ENCODE measurements at places on chromosomes 1 and 21.

DNA sequence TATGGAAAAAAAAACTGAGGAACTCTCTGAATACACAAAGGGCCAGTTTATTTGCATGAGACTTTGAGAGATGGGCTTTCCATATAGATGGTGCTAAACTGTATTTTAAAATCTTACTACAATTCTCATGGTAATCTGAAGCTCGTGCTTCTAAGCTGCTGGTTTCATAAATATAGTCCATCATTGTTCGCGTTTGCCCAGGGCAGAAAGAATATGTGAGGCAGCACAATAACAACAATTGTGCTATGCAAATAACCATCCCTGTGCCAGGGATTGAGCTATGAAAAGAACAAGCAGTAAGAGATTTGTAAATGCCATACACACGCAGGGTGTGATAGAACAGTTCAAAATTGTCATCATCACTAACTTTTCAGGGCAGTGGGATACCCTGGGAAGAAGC, 4.9 kb upstream of the EPS15 start:
- no peak for DNase-seq

DNA sequence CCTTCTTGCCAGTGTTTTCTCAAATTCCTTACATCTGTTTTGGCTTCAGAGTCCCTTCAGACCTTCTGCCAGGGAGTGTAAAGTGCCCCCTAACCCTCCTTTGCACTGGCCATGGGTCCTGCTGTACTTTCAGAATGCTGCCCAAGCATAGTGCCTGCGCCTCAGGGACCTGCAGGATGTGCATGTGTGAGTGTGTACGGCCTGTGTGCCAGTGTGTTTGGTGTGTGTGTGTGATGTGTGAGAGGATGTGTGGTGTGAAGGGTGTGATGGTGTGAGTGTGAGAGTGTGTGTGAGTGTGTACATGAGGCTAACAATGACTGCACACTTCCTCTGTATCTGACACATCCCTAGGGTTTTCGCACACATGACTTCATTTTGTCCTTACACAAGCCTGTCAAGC, 265.8 kb upstream of the RAB4A start:
- DNase-seq, result no peak

DNA sequence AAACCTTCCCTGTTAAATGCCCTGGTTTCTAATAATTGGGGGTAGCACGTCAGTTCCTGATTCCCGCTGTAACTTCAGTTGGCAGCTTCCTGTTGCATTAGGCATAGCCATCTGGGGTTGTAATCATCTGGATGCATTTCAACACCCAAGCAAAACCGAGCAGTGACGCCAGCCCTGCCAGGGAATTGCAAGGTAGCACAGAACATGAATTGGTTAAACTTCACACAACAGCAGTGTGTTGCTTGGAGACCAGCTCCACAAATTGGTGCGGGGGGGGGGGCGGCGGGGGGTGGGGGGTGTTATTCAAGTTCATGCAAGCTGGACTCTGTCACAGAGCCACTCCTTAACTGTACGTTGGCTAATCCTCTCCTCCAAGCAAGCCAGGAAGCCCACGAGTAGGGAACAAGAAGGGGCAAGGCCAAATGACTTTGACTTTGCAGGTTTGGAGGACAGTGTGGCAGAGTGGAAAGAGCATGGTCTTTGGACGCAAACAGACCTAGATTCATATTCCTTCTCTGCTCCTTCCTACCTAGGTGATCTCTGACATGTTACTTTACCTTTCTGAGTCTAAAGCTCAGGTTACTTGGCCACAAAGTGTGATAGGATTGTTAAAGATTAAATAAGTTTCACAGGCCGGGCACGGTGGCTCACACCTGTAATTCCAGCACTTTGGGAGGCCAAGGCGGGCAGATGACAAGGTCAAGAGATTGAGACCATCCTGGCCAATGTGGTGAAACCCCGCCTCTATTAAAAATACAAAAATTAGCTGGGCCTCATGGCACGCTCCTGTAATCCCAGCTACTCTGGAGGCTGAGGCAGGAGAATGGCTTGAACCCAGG, 4.7 kb downstream of the LAX1 start:
- peak; percentile 56 for DNase-seq

- DNase-seq, result no peak
Measured at GRCh38 chr21:34796518-34797200, 127.9 kb downstream of the CLIC6 start.

DNA sequence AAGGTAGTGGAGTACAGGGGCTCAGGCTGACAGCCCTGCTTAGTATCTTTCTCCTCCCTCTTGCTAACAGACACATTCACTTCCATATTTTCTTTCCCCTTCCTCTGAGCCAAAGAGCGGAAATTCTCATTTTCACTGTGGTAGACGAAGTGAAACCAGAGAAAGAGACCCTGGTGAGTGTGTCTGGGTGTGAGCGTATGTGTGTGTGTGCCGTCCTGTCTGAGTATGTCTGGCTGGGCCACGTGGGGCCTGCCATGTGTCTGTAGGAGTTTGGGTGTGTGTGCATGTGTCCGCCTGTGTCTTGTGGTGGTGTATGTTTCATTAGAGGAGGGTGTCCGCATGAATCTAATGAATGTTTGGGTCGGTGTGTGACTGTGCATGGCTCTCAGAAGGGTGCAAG, 1.7 kb downstream of the COL8A2 start:
- DNase-seq, result no peak

GRCh38 chr1:229900220-229900619, 166.8 kb upstream of the GALNT2 start:
- no peak for DNase-seq

DNA sequence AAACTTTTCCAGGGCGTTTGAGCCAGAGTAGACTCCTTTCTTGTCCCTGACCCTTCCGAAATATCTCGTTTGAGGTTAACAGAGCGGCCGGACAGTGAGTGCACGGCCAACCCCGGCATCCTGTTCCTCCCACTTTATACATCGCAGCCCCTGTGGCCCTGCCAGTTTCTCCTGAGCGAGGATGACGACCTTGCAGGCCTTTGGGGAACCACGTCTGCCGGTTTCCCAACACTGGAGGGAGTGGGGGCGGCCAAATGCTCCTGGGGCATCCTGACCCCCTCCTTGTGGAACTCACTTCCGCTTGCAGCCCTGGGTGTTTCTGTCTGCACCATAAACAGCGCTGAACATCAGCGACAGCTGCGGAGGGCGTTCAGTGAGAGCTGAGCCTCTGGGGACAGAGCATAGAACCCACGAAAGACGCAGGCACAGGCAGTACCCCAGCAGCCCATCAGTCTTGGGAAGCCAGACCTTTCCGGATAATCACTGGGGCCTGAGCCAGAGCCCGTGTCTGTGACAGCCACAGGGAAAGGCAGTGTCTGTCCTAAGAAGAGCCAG, 4.8 kb upstream of the KCNAB2 start:
- no peak for DNase-seq

DNA sequence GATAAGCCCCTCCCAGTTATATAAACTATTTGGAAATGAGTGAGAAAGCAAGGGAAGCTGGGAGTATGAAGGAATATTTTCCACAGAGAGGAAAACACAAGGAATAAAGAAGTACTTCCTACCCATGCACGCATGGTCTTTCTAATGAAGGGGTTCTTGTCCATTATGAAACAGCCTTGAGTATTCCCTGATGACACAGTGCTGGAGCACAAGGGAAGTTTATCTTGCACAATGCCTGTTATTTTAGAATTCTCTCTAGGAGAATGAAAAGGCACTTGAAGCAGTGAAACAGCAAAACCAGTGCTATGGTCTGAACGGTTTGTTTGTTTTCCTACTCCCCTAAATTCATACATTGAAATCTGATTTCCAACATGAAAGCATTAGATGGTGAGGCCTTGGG, 38.6 kb upstream of the ADAMTS1 start:
- no peak for DNase-seq

- peak; percentile 45 for DNase-seq
Measured at GRCh38 chr1:7975212-7975865, 13.8 kb downstream of the PARK7 start.

All from NCI-H1105 treated with DMSO at 0.1 percent for 48 hours (cell line).